ENCODE measurements at places on chromosomes 3 and 15.

GRCh38 chr3:117408811-117409210 is 699.2 kb downstream of the TUSC7 start:
- peak; percentile 6 for DNase-seq

- peak; percentile 37 for DNase-seq
These were observed 912.7 kb upstream of the NR2F2 start for GRCh38 chr15:95417761-95418160.

DNA sequence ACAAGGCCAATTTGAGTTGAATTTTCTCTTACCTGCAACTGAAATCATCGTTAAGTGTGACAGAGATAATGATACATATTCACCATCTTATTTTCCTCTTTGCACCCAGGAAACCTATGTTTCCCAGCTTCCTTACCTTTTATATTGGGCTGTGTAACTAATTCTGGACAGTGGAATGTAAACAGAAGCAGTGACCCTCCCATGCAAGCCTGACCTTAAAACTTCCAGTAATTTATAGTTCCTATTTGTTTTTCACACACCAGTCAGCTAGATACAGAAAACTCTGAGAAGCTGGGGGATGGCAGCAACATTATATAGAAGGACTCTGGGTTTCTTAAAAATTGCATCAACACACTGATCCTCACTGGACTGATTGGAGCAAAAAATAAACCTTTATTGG is 4.5 kb upstream of the ZNF280D start:
- DNase-seq = no peak

- DNase-seq = no peak
These were observed 4.7 kb upstream of the ONECUT1 start for GRCh38 chr15:52794665-52795463.

DNA sequence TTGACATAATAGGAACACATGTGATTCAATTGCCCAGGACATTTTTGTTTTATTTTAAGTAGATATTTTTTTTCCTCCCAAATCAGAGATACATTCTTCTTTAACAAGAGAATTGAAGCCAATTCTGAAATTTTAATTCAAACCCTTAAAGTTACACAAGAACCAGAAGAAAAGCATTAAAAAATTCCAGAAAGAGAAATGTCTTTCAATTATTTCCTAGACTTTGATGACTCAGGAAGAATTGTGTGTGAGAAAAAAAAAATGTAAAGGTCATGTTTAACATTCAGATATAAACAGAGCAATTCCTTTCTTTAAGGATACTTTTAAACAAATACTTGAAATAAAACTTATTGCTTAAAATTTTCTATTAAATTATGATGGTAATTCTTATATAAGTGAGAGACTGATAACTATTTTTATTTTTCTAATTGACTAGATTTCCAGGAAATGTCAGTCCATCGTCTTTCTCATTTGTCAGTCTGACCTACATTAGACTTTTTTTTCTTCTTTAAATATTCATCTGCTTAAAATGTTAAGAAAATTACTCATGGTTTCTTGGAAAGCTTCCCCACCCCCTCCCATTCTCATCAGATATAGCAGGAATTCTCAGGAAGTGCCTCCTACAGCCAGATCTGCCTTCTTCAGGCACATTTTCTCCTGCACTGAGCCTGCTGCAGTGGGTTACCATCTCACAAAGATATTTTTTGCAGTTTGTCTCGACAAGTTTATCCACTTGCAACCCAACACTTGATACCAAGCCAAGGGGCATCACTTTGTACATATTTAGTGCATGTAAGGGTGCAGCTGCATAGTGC is 261.8 kb upstream of the CBLB start:
- peak; percentile 74 for DNase-seq

GRCh38 chr3:65664446-65664845 is 374.3 kb downstream of the MAGI1 start:
- no peak for DNase-seq

DNA sequence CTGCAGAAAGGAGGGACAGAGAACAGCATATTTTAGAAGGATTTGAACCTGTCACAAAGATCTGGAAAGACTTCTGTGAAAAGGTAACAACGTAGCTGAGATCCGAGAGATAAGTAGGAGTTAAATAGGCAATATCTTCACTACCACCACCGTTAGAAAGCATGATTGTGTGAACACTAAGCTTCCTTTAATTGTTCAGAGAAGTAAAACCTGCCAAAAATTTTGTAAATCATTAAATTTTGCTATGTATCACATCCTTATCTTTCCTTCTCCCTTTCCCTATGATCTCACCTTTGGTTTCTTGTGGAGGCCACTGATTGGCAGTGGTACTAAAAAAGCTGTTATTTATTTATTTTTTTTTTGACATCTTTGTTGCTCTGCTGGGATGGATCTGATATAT is 346.9 kb downstream of the NLGN1 start:
- DNase-seq = no peak

GRCh38 chr3:120682095-120682681 is at the start of gene HGD:
HGD (minus strand) TSS chr3:120682239; CDS start chr3:120682111, 128 bp downstream.
- DNase-seq = no peak

Data from trophoblast cell (in vitro differentiated cells and primary cell).